ENCODE measurements at places on chromosomes 5 and 9.

GRCh38 chr5:66475731-66476130, 120.5 kb upstream of the MAST4 start:
- no peak for DNase-seq

DNA sequence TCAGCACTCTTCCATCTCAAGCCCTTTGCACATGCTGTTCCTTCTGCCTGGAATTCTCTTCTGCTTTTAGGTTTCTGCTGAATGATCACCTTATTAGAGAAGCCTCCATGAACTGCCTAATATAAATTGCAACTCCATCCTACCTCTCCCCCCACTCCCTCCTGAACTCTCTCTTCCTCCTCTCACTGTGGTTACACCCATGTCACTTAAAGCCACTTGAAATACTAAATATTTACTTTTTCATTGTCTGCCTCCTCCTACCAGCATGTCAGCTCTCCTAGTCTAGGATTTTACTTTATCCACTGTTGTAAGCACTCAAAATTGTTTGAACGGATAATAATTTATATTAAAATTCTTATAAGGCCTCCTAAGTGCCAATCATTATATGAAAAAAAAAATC, 43.8 kb downstream of the ACTL7B start:
- no peak for DNase-seq

DNA sequence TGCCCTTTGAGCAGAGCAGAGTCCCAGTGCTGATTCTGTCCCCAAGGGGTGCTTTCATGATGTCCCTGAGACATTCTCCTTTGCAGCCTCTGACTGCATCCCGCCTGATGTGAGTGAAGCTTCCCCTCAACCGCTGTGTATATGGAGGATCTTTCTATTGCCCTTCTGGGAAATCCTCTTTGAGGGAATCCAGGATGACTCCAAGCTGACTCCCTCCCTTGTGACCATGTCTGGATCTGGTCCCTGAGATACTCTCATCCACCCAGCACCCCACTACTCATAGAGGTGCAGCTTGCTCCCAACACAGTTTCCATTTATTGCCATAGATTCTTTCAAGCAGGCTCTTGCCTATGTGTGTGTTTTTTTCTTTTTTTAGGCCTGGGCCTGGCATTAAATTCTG, 216.5 kb downstream of the SEC61B start:
- DNase-seq = no peak

DNA sequence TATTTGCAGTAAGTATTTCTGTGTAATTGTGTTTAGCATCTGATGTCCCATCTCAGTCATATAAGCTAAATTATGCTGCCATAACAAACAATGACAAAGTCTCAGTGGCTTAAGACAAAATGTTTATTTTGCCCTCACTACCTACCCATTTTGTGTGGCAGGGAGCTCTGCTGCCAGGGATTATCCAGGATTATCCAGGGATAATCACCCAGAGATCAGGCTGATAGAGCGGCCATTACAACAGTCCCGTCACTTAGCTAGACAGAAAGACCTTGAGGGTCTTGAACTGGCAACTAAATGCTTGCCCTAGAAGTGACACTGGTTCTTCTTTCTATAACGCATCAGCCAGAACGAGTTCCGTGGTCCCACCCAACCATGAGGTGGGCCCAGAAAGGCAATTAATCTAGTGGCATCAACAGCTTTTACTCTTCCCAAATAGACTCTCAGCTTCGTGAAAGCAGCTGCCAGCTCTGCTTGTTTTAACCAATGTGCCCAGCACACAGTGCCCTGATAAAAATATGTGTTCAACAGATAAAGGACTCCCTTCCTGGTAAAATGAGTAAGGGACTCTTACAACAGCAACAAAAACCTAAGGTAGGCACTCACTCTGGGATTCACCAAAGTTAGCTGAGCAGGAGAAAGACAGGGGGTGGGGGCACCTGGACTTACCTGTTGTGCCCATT, 22.8 kb downstream of the CCDC69 start:
- no peak for DNase-seq

GRCh38 chr9:75997206-75997605, 106.7 kb downstream of the PCSK5 start:
- no peak for DNase-seq

- DNase-seq = no peak
These were observed 480.3 kb downstream of the RAB3C start for GRCh38 chr5:59062986-59063683.

- DNase-seq = no peak
These were observed 714 bp upstream of the CETN3 start for GRCh38 chr5:90410178-90410762.

DNA sequence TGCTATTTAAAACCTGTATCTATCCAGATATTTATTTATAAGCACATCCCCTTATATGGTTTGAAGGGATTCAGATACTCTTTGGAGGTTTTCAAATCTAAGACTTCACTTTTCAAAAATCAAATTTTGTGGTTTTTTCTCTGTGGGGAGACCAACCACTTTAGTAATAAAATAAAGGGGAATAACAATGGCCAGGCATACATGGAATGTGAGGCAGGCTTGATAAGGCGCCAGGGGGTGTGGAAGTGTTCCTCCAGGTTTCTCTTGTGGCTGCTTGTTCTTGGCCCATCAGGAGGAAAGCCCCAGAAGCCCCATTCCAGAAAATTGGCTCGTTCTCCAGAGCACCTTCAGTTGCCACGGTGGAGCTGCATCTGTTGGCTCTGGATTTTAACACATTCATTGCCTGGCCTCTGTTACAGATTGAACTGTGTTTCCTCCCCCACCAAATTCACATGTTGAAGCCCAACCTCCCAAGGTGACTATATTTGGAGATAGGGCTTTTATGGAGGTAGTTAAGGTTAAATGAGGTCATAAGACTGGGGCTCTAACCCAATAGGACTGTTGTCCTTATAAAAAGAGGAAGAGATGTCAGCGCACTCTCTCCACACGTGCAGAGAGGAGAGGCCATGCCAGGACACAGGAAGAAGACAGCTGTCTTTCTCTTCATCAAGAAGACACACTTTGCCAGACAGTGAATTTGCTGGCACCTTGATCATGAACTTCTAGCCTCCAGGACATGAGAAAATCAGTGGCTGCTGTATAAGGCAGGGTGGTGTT, 195.9 kb downstream of the TMEM38B start:
- DNase-seq = peak; percentile 56

DNA sequence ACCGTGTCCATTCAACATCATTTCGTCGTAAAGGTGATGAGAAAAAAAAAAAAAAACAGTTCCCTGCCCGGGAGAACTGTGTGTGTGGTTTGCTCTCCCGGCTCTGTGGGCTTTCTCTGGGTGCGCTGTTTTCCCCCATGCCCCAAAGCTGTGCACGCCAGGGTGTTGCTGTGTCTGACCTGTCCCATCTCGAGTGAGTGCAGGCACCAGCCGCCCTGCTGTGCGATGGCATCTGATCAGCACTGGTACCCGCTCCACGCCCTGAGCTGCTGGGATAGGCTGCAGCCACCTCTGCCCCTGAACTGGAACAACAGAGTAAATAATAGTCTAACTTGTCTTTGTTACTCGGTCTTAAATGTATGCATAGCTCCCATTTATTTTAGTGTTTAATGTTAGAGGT, 33.3 kb downstream of the CEP72 start:
- no peak for DNase-seq

DNA sequence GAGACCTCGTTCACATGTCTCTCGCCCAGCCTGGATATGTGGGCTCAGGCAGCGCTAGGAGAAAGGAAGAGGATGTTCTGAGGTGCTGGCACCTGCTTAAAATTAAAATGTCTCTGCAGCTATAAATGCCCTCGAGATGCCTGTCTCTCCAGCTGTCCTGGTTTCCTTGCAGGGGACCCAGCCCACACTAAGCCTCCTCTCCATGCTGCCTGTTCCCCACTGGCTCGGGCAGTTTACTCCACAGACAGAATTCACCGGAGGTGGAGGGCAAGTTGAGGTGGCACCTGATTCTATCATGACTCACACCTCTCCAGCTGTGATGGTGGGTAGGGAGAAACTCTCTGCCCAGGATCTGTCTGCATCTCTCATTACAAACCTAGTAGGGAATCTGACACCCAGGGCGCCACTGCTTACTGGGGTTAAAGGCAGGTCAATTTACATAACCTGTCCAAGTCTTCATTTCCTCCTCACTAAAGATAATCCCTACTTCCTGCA, 420.9 kb downstream of the SPOCK1 start:
- no peak for DNase-seq

- DNase-seq = no peak
These were observed 172.6 kb downstream of the RAPGEF6 start for GRCh38 chr5:131462454-131462853.

DNA sequence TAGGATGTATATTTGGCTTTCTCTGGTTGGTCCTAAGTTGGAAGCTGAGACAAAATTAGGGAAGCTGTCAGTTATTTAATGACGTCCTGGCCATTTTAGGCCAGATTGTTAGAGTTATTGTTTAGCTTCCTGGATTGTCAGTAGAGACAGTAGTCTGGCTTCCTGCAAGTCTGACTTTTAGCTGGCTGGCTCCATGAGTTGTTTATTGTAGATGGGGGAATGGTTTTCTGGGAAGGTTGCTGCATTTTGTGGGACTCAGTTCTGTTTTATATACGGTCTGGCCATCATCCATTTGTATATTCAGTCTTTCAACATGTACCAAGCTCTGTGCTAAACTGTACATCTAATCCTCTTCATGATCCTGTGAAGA, 68.3 kb downstream of the SGCD start:
- no peak for DNase-seq

- no peak for DNase-seq
These were observed 78.9 kb upstream of the ICE1 start for GRCh38 chr5:5343568-5343967.

DNA sequence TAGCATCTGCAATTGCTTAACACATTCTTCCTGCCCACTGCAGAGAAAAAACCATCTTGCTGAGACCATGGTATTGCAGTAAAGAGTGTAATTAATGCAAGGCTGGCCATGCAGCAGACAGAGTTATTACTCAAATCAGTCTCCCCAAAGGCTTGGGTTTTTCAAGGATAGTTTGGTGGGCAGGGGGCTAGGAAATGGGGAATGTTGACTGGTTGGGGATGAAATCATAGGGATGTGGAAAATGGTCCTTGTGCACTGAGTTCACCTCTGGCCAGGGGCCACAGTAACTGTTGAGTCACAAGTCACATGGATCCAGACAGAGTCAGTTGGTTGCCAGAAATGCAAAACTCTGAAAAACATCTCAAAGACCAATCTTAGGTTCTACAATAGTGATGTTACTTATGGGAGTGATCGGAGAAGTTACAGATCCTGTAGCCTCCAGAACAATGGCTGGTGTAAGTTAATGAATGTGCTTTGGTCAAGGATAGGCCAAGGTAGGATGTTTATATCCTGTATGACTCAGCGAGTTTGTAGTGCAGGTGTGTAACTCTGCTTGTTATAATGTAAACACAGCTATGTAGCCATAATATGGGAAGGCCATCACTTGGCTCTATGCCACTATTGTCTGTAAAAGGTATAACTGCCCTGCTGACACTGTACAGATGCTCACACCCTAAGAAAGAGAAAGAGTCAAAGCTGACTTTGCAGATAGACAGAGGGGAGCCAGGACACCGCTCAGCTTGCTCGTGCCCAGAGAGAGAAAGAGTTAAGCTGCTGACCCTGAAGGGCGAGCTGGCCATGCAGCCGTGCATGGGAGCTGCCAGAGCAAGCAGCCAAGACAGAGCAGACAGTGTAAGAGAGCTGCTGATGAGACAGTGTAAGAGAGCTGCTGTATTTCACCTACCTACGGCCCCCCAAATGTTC, 27.2 kb downstream of the C9orf152 start:
- DNase-seq = no peak

DNA sequence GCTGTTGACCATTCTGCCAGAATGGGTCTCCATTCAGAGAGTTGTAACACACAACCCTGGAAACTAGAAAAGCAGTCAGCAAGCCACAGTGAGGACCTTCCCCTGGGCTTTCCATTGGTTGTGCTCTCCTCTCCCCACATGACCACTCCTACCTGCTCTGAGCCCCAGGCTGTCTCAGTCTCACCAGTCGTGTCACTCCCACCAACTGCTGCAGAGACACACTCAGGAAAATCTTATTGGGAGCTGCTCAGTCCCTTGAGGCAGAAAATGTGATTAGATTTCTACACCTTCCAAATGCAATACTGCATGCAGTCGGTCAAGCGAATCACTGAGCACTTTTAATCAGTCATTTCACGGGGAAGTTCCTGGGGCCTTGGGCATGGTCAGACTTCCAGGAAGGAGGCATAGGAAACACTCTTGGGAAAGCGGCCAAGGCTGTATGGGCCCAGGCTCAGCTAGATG, 284.2 kb upstream of the NMUR2 start:
- DNase-seq = no peak

GRCh38 chr5:180832638-180833068, 28.4 kb downstream of the ZFP62 start:
- DNase-seq = no peak

- no peak for DNase-seq
These were observed 328.6 kb downstream of the KDM4C start for GRCh38 chr9:7086389-7086788.

- DNase-seq = no peak
These were observed 382.3 kb upstream of the SLC30A5 start for GRCh38 chr5:68711293-68712200.

DNA sequence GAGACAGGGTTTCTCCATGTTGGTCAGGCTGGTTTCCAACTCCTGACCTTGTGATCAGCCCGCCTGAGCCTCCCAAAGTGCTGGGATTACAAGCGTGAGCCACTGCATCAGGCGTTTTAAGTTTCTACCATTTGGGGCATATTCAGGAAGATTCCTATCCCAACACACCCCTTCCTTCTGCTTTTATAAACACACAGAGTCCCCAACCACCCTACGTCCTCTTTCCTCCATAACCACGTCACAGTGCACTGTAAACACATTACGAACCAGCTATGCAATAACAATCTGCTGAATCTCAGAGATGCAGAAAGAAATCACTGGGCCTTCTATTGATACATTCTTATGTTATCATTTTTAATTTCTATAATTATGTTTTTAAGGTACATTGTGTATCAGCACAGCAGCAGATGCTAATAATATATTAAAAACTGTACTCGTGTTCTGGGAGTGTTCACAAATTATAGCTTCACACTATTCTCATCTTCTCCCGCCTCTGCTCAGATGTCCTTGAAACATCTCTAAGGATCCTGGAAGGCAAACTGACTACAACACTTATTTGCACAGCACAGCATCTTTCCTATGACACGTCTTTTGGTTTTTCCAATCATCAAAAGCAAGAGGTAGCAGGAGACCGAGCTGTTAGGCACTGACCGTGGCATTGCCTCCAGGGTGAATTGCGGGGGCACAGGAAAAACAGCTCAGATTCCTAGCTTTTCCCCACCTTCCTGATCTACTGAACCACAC, 60.2 kb downstream of the KCNIP1 start:
- DNase-seq = no peak

- no peak for DNase-seq
These were observed 604.6 kb downstream of the PTPRD start for GRCh38 chr9:10008101-10008799.

GRCh38 chr5:159451197-159452052, 121.1 kb upstream of the IL12B start:
- no peak for DNase-seq

GRCh38 chr5:38615981-38616451, 59.6 kb upstream of the LIFR start:
- DNase-seq = no peak

GRCh38 chr9:128118971-128119665, 8.4 kb downstream of the PTGES2 start:
- no peak for DNase-seq

Measured in HAP-1 (cell line).